ENCODE measurements at places on chromosomes 2 and 18.

DNA sequence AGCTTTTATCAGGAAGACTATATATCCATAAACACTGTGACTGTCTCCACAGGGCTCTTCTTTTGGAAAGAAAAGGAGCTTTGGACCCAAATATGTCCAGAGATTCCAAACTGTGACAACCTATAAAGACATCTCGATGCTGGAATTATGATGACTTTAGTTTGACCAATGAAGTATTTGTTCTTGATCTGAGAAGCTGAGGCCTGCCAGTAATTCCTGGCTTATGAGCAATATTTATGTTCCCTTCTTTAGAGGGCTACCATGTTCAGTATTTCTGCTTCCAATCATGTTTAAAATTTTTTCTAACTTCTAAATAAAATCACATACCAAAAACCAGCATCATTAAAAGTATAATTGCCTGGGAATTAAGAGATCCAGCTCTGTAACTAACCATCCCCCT, 41.1 kb downstream of the FEZ2 start:
- DNase-seq, result peak; percentile 48

- no peak for DNase-seq
These were observed 4.5 kb upstream of the CREB1 start for GRCh38 chr2:207525296-207525695.

GRCh38 chr2:31219131-31219969, 2.0 kb upstream of the CAPN14 start:
- no peak for DNase-seq

DNA sequence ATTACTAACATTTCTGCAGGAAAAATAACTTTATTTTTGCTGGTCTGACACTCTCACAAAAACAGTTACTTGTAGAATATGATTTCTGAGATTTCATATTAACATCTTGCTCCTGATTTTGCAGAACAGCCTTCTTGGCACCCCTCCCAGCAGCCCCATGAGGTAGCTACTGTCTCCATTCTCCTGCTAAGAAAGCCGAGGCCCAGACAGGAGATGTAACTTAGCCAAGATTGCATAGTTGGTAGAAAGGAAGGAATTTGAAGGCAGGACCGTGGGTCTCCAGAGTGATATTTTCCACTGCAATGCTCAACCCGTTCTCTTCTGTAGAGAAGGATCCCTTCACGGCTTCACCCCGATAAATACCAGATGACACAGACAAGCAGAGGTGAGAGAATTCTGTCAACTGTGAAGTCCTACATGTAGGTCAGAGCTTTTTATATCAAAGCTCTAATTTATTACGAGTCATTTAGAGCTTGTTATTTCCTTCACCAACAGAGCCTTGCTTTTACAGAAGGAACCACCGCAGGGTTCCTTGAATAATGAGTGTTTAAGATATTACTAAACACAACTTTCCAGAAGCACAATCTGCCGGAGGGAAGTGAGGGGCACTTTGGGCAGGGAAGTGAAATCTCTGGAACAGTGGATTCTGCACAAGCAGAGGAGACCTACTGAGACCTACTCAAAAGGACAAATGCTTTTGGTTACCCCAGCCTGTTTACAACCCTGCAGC, 48.0 kb upstream of the MYCN start:
- no peak for DNase-seq

GRCh38 chr18:76430636-76431035, 64.4 kb downstream of the ZNF516 start:
- no peak for DNase-seq

DNA sequence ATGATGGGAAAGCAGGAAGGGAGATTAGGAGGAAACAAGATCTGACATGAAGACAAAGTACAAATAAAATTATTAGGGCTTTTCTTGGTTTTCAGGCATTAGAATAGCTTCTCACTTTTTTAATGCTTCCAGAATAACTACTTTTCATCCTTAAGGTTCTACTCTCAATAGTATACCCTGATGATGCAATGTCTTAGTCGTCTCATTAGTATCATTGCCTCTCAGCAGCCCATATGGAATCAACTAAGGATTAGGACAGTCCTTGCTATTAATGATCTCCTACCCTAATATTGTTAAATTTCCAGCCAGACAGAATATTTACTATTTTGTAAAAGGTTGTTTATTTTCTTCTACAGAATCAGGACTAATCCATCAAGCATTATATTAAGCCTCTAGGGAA, 55.9 kb downstream of the RELCH start:
- DNase-seq, result no peak

DNA sequence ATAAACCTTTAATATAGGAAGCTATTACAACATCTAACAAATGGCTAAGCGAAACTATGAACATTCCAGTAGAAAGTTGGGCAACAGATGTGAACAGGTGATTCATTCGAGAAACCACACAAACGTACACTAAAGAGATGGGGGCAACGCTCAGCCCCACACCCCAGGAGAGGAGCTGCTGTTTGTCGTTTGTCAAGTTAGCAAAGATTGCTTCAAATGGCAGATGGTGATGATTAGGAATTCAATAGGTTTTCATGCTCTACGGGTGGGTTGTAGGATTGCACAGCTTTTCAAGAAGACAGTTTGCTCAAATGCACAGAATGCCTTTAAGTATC, 154.7 kb upstream of the HDAC4 start:
- no peak for DNase-seq

- no peak for DNase-seq
These were observed 49.9 kb downstream of the TMEM17 start for GRCh38 chr2:62455957-62456692.

GRCh38 chr2:236553522-236553921, 16.1 kb upstream of the ACKR3 start:
- no peak for DNase-seq

DNA sequence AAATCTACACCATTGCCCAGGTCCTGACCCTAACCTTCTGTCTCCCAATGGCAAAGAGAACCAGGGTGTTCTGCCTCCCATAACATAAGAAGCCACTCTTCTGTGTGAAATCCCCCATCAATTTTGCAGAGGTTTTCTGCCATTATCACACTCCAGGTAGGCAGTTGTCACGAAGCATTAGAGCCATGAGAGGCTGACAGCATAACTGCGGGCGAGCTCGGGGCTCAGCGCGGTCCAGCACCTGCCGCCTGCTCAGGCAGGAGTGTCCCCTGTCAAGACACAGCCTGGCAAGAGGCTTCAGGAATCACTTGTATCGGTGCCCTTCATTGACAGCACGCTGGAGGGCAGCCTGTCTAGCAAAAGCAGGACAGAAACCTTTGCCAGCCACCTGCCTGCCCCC, 251.2 kb downstream of the SATB2 start:
- no peak for DNase-seq

- DNase-seq, result no peak
These were observed 39.7 kb upstream of the HDAC4 start for GRCh38 chr2:239440511-239440959.

DNA sequence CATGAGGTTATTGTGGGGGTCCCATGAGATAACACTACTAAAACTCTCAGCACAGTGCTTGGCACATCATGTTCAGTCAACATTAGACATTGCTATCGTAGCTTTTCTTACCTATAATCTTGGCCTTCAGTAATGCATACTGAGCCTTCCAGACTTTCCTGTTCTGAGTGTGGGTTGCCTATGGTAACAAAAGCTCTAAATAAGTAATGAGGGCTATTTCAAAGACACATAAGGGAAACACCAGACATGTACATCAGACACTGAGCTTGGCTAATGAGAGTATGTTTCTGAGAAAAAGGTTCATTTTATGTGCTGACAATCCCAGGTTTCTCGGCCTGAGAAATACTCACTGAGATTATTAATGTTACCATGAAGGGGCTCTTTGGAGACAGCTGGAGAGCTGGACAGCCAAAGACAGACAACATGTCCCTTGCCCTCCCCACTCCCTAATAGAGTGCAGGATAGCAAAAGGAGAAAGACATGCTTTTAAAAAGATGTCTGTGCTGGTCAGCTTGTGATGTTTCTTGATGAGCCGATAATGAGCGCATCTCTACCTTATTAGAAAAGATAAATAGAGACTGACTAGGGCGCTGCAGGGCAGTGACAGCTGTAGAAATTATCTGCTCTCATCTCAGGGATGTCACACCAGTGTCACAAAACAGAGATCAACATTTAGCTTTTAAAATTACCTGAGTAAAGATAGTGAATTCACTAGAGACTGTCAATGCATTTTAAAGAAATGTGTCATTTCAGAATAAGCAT, 25.4 kb downstream of the POLE4 start:
- no peak for DNase-seq

GRCh38 chr2:48473271-48473670, 56.7 kb upstream of the STON1 start:
- no peak for DNase-seq

DNA sequence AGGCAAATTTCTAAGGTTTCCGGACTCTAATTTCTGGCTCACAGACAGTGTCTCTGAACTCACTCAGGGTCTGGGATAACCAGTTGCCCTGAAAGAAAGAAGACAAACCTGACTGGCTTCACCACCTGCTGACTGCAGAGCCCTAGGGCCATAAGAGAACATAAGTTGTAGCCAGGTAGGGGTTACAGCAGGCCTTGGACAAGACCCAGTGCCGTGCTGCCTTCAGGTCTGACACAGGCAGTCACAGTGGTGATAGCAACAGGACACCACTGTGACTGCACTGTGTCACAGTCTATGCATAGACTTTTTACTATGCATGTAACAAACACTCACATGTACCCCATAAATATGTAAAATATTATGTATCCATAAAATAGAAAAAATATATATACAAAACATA, 508.5 kb downstream of the PID1 start:
- DNase-seq, result no peak

GRCh38 chr2:216604458-216604857, 28.8 kb upstream of the IGFBP2 start:
- no peak for DNase-seq

DNA sequence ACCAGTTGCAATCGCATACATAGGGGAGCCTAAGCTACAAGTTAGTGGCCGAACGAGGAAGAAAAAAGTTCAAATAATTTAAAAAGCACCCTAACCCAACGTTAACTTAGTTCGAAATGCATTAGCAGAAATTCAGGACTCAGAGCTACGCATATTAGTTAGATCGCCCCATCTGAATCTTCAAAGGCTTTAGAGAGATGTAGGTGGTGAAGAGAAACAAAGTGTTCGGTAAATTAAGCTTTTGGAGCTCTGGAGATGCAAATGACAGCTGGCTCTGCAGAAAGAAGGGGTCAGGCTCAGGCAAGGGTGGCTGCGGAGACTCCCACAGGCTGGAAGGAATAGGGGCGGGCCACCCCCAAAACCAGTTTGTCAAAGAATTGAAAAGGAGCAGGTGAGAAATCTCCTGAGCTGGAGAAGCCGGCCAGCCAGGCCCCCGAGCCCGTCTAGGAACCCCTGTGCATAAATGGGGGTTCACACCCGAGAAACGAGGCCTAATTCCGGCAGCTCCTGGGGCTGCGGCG, 621 bp downstream of the TXNL1 start:
- no peak for DNase-seq

DNA sequence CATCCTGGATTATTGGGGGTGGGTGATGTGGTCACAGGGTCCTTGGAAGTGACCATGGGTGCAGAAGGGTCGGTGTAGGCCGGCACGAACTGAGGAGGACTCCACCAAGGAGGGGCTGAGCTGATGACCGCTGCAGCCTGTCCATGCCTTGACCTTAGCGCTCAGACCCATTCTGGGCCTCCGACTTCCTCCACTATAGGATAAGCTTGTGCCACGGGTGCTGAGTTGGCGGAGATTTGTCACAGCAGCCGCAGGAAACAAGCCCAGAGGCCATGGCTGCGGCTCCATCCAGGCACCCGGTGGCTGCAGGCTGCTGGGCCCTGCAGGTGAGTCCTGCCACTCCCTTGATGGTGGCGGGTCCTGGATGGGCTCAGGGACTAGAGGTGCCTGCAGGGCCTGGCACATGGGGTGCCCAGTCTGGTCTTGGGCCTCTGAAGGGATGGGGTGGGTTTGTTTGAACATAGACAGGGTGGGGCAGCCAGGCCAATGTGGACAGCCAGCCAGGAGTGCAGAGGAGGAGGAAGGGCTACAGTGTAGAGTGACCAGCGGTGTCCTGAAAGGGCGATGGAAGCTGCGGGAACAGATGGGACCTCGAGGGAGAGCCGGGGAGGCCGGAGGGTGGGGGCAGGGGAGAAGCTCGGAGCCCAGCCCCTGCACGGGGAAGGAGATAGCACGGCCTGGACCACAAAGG, 84.8 kb downstream of the SEPTIN10 start:
- no peak for DNase-seq

GRCh38 chr2:74497777-74498499, 1.5 kb downstream of the LBX2 start:
- DNase-seq, result no peak

DNA sequence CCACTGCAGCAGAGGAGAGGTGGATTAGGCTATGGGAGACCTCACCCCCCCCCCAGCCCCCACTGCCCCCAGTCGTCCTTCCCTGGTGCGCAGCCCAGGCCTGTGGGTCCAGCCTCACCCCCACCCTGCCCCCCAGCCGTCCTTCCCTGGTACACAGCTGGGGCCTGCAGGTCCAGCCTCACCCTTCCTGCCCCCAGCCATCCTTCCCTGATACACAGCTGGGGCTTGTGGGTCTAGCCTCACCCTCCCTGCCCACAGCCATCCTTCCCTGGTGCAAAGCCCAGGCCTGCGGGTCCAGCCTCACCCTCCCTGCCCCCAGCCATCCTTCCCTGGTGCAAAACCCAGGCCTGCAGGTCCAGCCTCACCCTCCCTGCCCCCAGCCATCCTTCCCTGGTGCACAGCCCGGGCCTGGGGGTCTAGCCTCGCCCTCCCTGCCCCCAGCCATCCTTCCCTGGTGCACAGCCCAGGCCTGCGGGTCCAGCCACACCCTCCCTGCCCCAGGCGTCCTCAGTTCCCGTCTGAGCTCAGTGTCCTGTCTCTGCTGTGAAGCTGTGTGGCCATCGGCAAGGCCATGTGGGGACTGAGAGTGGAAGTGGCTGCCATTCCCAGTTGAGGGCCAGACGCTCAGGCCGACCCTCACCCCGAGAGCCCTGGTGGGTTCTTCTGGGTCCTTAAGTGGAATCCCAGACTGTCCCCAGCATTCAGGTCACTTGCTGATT, 86.8 kb upstream of the SNTG2 start:
- no peak for DNase-seq

DNA sequence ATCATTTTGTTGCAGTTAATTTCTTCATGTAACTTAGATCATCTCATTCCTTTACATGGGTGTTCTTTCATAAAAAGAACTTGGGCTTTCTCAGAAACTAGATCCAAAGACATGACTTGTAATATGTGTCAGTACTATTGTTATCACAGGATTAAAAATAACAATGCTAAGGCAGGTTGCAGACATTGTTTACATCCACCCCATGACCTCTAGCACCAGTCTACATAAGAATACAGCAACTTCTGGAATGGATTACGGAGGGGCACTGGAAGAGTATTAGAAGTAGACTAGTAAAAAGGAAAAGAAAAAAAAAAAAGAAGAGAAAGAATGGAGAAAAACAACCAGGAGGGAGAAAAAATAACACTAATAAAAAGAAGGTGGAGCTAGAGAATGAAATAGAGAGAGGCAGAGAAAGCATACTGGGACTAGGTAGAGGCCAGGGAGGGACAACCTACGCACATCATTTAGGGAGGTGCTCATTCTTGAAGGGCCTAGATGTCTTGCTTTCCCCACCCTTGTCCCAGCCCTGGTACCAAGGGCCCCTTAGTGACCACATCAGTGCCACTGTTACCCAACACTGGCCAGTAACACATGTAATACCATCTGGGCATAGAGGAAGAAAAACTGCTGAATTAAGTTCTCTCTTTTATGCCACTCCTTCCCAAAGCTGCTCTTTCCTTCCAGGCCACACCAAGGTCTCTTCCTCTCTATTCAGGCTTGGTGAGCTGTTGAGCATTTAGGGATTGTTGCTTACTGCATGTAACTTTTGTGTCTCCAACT, 70.6 kb upstream of the KLF7 start:
- no peak for DNase-seq

- DNase-seq, result no peak
These were observed 1395.6 kb downstream of the SUCLG1 start for GRCh38 chr2:83063511-83063910.
